Stimulated activated CD8-positive, alpha-beta memory T cell treated with anti-CD3 and anti-CD28 coated beads, Interleukin-12 subunit alpha, Interleukin-12 subunit beta, amount 100 ng/mL, for 4 hours (primary cell): ENCODE measurements at places on chromosomes 4 and X.

DNA sequence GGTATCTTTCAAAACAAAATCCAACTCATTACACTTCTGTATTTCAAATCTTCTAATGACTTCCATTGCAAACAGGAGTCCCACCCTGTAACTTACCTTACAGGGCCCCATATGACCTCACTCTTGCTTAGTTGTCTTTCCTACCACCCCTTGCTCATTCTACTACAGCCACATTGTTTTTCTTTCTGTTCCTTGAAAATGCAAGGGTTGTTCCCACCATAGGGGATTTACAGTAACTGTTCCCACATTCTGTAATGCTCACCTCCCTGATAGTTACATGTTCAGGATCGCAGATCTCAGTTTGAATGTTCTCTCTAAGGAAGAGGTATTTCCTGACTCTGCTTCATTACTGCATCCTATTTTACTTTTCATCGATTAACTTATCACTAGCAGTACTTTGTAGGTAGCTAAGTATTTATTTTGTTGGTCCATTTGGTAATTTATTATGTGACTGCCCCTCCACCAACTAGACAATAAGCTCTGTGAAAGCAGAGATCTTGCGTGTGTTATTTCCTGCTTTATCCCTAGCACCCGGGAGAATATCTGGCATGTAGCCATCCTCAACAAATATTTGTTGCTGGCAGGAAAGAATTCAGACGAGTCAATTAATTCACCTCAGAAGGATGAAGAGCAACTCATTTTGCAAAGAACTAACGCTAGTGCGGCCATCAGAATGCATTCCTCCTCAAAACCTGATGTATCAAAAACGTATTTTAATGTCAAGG is 21.4 kb downstream of the MAOB start:
- no peak for DNase-seq

- no peak for DNase-seq
Measured at GRCh38 chrX:120625371-120625770, 4.5 kb downstream of the C1GALT1C1 start.

DNA sequence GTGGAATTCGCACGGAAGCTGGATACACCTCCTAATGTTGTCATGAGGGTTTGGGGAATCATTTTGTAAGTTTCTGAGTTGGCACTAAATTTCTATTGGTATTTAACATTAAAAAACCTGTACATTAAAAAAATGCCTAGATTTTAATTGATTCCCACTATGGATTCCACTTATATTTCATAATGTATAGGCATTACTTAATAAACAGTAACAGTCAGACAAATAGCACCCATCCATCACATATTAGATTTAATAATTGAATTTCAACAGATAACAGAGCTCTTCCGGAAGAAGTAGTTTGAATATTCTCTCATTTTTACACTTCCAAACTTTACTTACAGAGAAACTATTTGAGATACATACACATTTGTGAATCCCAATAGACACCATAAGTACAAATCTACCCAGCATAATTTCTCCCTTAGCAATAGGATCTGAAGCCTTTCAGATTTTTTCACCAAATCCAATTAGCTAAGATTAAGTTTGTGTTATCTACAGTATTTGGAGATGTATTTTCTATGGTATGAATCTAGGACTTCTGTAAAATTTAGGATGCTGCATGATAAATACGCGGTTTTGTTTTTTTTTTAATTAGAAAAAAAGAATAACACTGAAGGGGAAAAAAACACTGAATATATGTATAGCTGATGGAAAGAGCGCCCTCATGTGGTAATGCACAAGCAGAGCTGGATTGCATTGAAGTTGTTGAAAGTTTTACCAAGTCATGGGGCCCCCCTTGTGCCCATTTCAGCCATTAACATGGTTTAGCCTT is 12.2 kb upstream of the ODAM start:
- no peak for DNase-seq

DNA sequence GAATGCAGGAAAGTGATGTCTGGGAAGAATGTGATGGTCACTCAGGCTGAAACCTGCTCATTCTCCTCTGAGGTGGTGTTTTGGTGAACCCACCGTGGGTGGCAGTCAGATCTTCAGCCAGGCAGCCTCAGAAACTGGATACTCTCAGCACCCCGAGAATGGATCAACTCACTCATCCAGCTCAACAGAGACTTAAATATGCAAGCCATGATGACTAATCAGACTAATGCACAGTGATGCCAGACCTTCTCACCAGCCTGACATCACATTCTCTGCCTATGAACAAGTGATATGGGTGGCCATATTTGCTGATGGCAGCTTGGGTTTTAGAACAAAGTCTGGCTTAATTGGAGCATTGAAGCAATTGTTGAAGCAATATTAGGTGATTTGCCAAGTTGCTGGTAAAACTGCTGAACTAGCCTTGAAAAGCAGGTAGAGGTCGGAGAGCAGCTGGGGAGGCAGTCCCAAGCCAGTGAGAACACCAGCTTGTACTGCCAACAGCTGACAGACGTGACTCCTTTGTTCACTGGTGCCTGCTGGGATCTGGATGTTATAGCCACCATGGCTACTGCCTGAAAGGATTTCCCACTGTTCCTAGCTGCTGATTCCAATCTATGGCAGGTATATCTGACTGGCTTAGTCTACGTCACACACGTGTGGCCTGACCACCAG is 608.1 kb downstream of the MID1IP1 start:
- no peak for DNase-seq

GRCh38 chrX:34893741-34894140 is 48.9 kb upstream of the FAM47B start:
- no peak for DNase-seq
